ENCODE measurements at places on chromosomes 3 and 15.
A peak's percentile ranks its signal among the peaks of the same experiment; 100 is the strongest.

DNA sequence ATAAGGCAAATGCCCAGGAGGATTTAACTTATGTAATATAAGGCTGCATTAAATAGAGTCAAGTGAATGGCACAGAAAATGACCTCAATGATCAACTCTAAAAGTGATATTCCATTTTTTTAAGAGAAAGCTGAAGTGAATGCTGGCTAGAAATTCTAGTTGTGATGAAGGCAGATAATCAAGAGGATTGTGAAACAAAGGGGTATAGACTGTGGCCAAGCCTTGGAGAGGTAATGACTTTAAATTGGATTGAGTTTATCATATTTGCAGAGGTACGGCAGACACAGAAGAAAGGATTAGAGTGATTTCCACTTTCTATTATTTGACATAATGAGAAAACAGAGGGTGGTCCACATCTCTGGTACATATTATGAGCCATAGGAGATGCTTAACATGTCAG is 269.2 kb downstream of the MECOM start:
- no peak for DNase-seq

DNA sequence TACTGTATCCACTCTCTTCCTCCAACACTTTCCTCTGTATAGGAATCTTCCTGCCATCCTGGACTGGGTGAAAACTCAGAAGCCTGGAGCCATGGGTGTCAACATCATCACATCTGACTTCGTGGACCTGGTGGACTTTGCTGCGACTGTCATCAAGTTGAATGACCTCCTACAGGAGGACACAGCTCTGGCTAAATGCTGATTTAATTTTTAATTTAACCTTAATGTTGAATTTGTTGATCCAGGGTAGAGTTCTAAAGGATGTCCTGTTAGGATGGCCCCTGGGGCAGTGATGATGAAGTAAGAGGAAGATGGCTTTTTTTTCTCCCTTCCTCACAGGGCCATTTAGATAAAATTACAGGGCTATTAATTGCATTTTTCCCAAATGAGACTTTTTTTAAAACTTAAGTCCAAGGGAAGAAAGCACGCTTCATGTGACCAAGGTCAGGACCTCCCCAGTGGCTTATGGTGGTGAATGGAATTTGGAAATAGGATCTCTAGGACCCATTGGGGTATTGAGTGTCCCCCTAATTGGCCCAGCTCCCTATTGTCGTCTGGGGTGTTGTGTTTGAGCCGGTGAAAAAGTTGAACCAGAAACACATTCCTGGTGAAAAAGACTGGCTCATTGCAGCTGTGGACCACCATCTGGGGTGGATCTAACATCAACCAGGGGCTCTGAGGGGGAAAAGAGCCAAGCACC is 125.7 kb upstream of the ZBED2 start:
- no peak for DNase-seq

DNA sequence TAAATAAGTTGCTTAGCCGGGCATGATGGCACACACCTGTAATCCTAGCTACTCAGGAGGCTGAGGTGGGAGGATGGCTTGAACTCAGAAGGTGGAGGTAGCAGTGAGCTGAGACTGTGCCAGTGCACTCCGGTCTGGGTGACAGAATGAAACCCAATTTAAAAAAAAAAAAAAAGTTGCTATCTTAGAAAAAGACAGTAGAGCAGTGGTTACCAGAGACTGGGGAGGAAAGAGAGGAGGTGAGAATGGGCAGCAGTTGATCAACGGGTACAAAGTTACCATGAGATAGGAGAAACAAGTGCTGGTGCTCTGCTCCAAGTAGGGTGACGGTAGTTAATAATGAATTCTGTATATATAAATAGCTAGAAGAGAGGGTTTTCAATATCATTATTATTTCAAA is 821 bp upstream of the CCR2 start:
- DNase-seq = no peak

DNA sequence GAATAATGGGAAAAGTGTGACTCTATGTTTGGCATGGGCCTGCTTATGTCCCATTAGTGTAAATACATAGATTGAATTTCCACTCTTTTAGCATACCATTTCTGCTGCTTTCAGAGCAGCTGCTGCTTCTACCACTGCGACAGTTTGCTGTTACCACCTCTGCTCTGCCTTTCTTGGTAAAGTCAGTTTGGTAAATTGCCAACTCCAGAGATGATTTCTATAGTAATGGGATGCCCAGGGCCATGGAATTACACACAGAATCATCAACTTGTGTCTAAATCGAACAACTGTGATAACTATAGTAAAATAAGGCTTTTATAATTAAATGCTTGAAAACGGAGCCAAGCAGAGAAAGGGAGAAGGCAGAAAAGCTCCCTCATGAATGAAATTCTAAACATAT is 168.4 kb upstream of the VEPH1 start:
- DNase-seq = no peak

- peak; percentile 38 for DNase-seq
Measured at GRCh38 chr3:32630266-32630665, 54.7 kb upstream of the CNOT10 start.

- no peak for DNase-seq
Measured at GRCh38 chr3:102791641-102792589, 357.1 kb downstream of the ZPLD1 start.

DNA sequence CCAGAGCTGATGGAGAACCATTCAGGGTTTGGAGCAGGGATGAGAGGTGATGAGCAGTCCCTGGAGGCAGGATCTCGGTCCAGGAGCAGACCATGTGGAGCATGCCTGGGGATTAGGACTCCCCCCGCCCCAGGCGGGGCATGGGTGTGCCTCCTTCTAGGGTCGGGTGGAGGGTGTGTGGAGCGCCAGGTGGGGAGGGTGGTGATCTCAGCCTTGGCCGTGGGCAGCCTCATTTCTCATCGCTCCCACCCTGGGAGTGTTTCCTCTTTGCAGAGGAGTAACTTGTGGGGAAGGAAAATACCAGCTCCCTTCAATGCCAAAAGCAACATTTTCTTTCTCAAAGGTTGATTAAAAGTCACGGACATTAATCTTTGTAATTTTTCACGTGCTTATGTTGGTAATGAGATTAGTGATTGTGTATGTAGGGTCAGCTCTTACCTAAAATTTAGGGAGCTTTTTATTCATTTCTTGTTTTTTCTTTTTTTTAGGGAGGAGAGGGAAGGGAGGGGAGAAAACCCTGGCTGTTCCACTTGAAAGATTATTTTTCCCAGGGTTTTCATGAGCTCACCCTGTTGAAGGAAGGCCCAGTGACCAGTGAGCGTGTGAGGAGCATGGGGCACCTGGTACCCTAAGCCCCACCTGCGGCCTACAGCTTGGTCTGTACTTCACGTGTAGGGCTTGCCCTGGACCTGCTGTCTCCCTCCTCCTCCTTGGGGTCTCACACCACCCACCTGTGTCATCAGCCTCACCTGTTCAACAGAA is 11.0 kb downstream of the FBLN2 start:
- DNase-seq = no peak

GRCh38 chr3:155293516-155293915 is at the start of gene STRIT1:
TSS of gene STRIT1 (minus strand) at chr3:155293683.
- DNase-seq = no peak

DNA sequence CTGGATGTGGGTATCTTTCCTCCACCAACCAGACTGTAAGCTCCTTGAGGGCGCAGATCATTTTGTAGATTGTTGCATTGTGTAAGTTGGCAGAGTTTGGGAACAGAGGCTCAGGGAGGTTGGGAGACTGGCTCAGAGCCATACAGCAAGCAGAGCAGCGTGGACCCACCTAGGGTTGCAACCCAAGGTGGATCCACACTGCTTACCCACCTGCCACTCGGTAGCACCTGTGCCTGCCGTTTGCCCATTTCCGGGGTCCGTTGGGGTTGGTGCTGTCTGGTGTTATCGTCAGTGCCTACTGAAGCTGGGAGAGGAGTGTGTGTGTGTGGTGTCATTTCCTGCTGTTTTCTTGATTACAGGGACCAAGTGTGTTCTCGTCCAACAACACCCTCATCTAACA is 19.0 kb downstream of the SMAD6 start:
- no peak for DNase-seq

DNA sequence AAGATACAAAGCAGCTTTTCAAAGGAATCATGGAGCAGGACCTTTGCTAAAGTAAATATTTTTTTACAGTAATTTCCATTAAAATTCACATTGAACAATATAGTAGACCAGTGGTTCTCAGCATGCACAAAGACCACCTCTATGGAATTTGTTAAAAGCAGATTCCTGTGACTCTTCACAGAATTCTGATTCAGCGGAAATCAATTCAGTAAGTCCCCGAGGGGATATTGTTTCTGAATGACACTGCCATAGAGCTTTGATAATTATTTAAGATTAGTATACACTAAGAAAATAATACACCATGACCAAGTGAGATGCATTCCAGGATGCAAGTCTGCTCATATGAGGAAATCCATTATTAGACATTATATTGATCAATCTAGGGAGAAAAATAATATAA is 161.9 kb upstream of the TNIK start:
- no peak for DNase-seq

- peak; percentile 2 for DNase-seq
Measured at GRCh38 chr3:162171970-162172369, 675.4 kb downstream of the OTOL1 start.

- no peak for DNase-seq
Measured at GRCh38 chr3:31096661-31097395, 202.4 kb upstream of the GADL1 start.

GRCh38 chr15:39873978-39874377 is 46.1 kb downstream of the GPR176 start:
- no peak for DNase-seq

DNA sequence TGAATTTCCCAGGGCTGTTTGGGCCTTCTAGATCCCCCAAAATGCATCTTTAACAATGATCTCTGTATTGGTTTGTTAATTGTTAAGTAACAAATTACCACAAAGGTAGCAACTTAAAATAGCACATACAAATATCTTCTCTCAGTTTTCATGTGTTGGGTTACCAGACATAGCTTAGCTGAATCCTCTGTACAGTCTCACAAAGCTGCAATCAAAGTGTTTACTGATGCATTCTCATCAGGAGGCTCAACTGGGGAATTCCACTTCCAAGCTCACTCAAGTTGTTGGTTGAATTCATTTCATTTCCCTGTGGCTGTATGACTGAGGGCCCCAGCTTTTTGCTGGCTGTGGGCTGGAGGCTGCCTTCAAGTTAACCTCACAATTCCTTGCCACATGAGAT is 297.6 kb downstream of the RPLP1 start:
- DNase-seq = no peak

DNA sequence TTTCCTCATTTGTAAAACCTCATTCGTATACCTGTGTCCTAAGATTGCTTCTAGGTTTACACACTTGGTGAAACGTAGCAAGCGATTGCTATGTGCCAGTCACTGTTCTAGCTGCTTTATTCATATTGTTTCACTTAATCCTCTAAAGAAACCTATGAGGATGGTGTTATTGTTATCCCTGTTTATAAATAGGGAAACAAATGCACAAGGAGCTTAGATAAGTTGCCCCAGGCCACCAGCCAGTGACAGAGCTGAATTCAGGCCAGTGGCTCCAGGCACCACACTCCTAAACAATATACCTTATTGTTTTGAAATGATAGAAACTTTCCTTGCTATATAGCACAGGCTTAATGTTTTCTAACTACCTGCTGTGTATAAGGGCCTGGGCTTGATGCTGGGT is 44.0 kb downstream of the LPP start:
- no peak for DNase-seq

GRCh38 chr3:18422972-18423371 is 2.2 kb downstream of the SATB1 start:
- peak; percentile 4 for DNase-seq

GRCh38 chr3:163364717-163365116 is 1713.6 kb downstream of the SI start:
- no peak for DNase-seq

DNA sequence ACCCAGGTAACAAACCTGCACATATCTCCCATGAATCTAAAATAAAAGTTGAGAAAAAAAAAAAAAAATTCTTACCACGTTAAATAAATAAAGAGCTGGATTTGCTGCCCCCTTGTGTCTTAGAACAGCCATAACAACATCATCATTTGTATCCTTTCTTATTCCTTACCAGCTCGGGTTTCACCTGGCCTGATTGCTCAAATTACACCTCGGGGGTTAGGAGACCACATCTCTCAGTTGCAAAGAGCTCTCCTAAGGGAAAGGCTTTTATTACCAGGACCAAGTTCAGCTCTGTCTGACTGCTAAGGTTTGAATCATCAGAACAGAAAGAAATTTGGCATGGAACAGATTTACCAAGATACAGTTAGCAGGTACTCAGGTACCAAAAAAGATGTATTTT is 25.8 kb upstream of the RPL39L start:
- DNase-seq = peak; percentile 81

- DNase-seq = no peak
Measured at GRCh38 chr3:143849854-143850549, 1.7 kb upstream of the SLC9A9 start.

DNA sequence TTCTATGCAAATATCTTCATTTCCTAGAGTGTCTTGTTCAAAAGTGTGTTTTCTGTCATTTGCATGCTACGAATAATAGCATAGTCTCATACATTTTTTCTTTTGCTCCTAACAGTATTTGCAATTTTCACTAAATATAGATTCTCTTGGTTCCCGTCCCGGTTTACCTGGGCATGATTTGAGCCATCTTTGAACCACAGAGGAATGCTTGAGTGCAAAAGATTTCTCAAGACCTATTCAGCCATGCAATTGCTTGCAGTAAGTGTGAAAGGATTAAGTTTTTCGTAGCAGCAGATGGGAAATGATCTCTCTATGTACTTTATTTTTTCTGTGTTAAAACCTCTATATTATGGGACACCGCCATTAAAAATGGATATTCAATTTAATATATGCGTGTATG is 733.0 kb downstream of the ZPLD1 start:
- no peak for DNase-seq

DNA sequence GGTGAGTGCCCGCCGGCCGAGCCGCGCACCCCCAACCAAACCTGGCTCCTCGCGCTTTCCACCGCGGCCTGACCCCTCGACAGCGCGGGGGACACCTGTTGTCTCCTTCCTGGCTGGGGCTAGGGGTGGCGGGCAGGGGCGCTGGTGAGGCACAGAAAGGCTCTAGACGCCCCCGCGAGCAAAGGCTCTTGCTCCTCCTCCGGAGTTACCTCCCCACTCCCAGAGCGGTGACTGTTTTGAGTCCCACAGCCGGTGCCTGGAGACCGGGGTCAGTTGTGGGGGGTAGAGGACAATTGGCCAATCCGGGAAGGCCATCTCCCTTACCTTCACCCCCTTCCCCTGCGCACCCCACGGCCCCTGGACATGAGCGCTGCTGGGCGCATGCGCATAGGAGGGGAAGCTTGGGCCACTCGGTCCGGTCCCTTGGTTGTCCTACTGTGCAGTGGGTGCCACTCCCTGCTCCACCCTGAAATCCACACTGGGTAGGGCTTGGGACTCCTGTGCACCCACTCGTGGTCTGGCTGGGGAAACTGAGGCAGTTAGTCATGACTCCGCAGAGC is 554 bp downstream of the CHST13 start:
- DNase-seq = peak; percentile 66

- DNase-seq = no peak
Measured at GRCh38 chr3:54835701-54836100, 92.2 kb downstream of the LRTM1 start.

- DNase-seq = no peak
Measured at GRCh38 chr3:150913133-150913922, 8.1 kb upstream of the MINDY4B start.

GRCh38 chr3:18249126-18249525 is 176.0 kb downstream of the SATB1 start:
- DNase-seq = no peak

- DNase-seq = peak; percentile 82
Measured at GRCh38 chr3:58433400-58434167, at the start of gene PDHB. TSS of gene PDHB (minus strand) at chr3:58433832. CDS start at chr3:58433809, 23 bp downstream.

- no peak for DNase-seq
Measured at GRCh38 chr15:100002086-100002620, 268.9 kb upstream of the LYSMD4 start.

- DNase-seq = no peak
Measured at GRCh38 chr3:101311676-101312075, 8.7 kb downstream of the IMPG2 start.

GRCh38 chr15:77179541-77179998 is 108.7 kb upstream of the TSPAN3 start:
- no peak for DNase-seq

Data from DMS53 (cell line).